ENCODE measurements at places on chromosomes 5 and 9.

DNA sequence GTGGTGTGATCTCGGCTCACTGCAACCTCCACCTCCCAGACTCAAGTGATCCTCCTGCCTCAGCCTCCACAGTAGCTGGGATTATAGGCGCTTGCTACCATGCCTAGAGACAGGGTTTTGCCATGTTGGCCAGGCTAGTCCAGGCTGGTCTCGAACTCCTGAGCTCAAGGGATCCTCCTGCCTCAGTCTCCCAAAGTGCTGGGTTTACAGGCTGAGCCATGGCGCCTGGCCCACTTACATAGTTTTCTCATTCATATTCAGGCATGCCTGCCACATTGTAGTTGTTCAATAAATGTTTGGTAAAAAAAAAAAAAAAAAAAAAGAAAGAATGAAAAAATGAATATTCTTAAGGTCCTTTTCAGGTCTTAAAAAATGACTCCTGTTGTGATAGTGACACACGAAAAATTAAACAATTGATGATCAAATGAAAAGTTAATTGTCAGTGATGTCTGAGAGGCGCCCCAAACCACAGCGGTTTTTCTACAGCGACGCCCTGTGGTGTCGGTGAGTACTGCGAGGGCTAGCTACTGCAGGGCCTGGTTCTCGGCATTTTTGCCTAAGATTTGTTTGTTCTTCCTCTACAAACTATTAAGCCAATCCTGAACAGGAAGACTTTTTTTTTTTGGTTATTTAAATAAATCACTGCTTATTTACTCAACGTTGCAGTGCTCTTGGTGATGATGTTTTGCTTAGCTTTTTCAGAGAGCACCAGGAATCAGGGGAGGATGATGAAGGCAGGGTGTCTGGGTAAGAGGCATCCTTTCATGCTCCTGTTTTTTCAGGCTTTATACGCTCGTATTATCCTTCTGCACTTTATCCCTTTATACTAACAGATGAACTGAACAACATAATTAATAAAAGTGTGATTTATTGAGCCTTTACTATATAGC lies 67.0 kb upstream of the DPYSL3 start:
- DNase-seq, result no peak

DNA sequence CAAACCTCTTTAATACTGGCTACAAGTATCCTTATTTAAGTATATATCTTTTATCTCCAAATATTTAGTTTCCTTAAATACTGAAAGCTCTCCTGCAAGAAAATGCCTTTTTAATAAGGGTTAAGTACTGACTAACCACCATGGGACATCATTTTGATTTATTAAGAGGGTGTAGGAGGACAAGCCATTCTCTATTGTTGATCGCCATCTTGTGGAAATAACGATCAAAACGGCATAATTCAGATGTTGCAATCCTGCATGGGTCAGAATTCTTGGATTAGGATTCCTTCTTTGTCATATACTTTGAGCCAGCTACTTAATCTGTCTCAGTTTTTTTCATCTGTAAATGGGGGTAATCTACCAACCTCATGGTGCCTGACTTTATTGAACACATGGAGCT lies 28.7 kb upstream of the C5orf46 start:
- no peak for DNase-seq

GRCh38 chr9:97880336-97880735 lies 27.3 kb downstream of the FOXE1 start:
- DNase-seq, result no peak

DNA sequence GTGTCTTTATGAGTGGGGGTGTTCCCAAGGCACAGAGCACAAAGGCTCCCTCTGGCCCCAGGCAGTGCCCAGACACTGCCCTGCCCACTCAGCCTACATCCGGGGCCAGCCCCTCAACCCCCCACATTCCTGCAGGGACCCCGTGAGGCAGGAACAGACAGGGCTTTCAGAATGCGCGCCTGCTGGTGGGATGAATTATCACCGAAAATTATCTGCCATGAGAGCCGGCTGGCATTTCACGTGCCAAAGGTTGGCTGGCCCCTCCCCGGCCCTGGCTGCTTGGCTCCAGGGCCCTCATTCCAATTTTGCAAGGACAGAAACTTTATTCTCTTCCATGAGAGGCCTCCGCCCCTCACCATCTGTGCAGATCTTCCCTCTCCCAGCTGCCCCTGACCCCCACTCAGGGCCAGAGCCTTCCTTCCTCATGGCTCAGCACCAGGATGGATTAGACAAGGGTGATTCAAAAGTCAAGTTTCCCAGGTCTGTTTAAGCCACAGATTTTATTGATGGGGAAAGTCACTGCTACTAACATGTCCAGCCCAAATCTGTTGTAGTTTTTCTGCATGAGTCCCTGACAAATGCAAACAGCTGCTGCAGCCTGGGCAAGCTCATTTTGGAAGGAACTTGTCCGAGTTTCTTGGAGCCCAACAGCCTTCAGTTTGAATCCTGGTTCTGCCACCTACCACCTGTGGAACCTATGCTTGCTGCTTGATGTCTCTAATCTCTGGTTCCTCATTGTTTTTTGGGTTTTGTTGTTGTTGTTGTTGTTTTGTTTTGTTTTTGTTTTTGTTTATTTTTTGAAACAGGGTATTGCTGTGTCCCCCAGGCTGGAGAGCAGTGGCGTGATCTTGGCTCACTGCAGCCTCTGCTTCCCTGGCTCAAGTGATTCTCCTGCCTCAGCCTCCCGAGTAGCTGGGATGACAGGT lies 32.3 kb upstream of the WDR38 start:
- no peak for DNase-seq

GRCh38 chr5:125357660-125358059 lies 611.2 kb upstream of the ZNF608 start:
- no peak for DNase-seq

Data from stimulated activated CD8-positive, alpha-beta memory T cell treated with anti-CD3 and anti-CD28 coated beads, Interleukin-4, amount 100 ng/mL, for 4 hours (primary cell).